ENCODE measurements at places on chromosomes 1 and 21.

DNA sequence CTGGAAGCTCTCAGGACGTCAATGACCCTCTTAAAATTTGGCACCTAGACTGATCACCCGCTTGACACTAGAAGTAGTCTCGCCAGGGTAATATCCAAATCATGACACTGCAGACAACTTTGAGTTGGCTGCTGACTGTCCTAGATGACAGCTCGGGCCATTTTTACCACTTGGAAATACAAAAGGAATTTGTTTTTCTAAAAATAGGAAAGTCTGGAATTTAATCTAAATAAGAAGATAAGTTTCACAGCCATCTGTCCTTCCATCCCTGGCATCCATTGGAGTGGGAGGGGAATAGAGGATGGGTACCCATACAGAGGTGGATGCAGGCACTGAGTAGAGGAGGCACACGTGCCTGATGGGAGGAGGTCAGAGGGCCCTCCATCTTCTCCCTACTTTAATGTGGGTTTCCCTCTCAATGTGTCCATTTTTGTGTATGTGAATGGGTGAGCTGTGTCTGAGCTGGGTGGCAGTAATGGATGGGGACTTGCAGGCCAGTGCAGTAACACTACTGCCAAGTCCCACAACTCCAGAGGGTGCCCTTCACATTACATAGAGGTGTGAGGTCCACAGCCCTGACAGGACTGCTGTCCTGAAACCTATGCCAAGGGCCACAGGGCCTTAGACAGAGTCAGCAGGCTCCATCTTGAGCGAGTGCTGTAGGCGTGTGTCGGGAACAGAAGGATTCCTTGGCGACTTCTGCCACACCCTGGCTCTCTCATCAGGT, 104.8 kb upstream of the IPO9 start:
- no peak overlapping the region for H3K4me3 ChIP-seq
- no peak for DNase-seq
- no peaks in the 10 kb centered on the region for H3K4me1 ChIP-seq
- H3K27ac ChIP-seq: no peak overlapping the region
- peaks cover 2% of the 10 kb centered on the region for H3K27me3 ChIP-seq
- no peaks in the 10 kb centered on the region for H3K36me3 ChIP-seq

GRCh38 chr1:28971980-28972771, 57.8 kb downstream of the EPB41 start:
- H3K27me3 ChIP-seq: no peaks in the 10 kb centered on the region

DNA sequence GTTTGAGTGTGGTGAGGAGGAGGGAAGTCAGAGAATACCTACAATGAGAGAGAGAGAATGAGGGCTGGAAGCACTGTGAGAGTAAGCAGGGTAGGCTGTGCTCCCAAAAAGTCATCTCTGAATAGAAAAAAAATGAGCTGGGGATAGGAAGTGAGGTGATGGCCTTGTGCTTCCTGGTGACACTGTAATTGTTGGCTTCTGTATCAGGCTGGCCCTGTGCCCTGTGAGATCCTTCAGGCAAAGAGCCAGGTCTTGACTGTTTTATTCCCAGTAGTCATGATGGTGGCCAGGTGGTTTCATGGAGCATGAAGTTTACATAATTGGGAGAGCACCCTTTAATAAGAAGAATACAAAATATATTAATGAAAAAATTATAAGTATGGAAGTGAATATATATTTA, 20.4 kb upstream of the SPATA6 start:
- H3K36me3 ChIP-seq: no peaks in the 10 kb centered on the region
- H3K27ac ChIP-seq: no peak overlapping the region
- no peaks in the 10 kb centered on the region for H3K27me3 ChIP-seq
- no peaks in the 10 kb centered on the region for H3K4me1 ChIP-seq
- no peak for DNase-seq

DNA sequence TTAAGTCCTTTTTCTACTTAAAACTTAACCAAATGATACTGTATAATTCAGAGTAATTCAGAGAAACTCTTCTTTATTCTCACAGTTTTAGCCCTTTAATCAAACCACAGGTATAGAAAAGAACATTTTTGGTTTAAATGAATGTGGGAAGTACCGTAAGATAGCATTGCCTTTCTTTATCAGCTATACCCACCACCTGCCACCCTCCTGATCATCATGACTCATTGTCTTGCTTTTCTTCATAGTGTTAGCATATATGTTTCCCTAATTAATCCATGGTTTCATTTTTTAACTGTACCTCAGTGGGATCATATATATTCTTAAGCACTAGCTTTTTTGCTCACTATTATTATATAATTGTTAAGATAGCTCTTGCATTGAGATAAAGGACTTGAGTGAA, 27.5 kb upstream of the ANGPTL1 start:
- no peak overlapping the region for H3K27ac ChIP-seq
- peaks cover 2% of the 10 kb centered on the region for H3K4me1 ChIP-seq
- no peaks in the 10 kb centered on the region for H3K27me3 ChIP-seq
- no peak overlapping the region for H3K4me3 ChIP-seq
- no peaks in the 10 kb centered on the region for H3K36me3 ChIP-seq

GRCh38 chr1:119829625-119830024, 18.4 kb upstream of the REG4 start:
- no peak overlapping the region for H3K4me3 ChIP-seq
- no peak for DNase-seq
- no peaks in the 10 kb centered on the region for H3K4me1 ChIP-seq
- no peaks in the 10 kb centered on the region for H3K36me3 ChIP-seq
- no peak overlapping the region for H3K27ac ChIP-seq

DNA sequence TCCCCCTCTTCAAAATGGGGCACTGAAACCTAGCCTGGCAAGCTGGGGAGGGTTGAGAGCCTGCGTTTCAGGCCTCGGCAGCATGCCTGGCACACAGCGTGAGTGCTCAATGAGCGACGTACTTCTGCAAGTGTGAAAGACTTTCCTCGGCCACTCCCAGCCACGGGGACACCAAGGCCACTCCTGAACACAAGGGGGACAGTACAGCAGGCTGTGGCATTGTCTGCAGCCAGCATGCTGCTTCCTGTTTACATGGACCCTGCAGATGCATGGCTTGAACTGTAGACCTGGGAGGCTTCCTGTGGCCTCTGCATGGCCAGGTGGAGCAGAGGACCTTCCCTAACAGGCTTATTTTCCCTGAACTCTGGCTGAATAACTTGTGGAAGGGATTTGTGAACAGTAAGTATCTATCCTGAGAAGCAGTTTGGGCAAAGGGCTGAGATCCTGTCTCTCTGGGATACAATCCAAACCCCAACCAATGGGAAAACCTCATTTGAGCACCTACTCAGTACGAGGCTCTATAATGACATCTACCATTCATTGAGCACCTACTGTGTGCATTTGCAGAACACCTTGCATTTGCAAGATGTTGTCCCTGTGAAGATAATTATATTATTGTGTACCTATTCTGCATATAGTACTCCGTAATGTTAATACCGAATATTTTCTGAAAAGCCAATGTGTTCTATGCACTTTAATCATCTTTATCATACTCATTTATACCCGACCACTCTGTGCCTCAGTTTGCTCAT, 9.9 kb upstream of the HSPG2 start:
- H3K27me3 ChIP-seq: no peaks in the 10 kb centered on the region
- no peak for DNase-seq

DNA sequence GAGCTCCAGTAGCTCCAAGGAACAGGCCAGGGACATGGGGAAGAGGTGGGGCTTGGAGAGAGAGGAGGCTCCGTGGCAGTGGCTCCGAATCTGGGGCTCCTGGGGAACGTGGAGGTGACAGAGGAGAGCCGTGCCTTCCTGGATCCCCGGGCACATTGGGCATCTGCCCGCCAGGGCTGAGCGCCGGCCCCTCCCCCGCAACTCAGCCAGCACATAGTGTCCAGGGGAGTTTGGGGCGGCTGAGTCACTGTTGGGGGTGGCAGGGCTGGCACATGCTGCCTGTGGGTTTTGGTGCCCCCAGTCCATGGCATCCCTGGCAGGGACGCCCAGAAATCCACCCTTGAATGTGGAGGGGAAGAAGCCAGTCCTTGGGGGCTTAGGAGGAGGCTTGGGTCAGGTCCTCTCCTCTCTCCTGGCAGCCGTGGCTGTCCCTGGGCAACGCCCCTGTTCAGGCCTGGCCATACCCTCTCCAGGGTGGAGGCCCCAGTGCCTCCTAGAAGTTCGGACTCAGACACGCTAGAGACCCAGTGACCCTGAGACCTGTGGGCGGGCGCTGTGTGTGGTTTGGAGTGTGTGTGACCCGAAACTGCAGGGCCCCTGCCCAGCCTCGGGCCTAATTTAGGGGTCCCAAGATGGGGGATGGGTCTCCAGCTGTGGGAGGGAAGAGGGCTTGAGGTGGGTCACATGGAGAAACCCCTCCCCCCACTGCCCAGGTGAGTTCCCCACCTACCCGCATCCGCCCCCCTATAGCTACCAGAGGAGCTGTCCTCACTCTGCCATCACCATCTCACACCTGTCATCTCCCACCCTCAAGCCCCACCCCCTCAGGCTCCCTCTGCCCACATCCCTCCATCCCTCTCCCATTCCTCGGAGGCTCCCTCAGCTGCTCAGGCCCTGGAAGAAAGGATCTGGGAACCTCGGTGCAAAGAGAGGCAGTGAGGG, 1.6 kb downstream of the HSPB7 start:
- peaks cover 2% of the 10 kb centered on the region for H3K27me3 ChIP-seq
- H3K27ac ChIP-seq: no peak overlapping the region
- peaks cover 6% of the 10 kb centered on the region for H3K4me1 ChIP-seq
- H3K36me3 ChIP-seq: no peaks in the 10 kb centered on the region
- no peak for DNase-seq
- no peak overlapping the region for H3K4me3 ChIP-seq

All from activated T-helper 2 cell treated with anti-CD3 and anti-CD28 coated beads, Interferon-gamma antibody, Interleukin-2, Interleukin-4, amounts not matched to agents 10 μg/mL and 5 μg/mL and 100 μg/mL, durations not matched to agents 14 hours and 24 hours and 36 hours (primary cell).